Activated gamma-delta T cell treated with anti-CD3 and anti-CD28 coated beads, Interleukin-2, amount 50 U/mL, for 16 hours (primary cell): ENCODE measurements at places on chromosomes 4 and X.
A peak's percentile ranks its signal among the peaks of the same experiment; 100 is the strongest.

- no peak for DNase-seq
Observed at GRCh38 chr4:110064295-110064694, 134.1 kb downstream of the ELOVL6 start.

GRCh38 chrX:109373468-109373867, 108.4 kb downstream of the GUCY2F start:
- DNase-seq: no peak

DNA sequence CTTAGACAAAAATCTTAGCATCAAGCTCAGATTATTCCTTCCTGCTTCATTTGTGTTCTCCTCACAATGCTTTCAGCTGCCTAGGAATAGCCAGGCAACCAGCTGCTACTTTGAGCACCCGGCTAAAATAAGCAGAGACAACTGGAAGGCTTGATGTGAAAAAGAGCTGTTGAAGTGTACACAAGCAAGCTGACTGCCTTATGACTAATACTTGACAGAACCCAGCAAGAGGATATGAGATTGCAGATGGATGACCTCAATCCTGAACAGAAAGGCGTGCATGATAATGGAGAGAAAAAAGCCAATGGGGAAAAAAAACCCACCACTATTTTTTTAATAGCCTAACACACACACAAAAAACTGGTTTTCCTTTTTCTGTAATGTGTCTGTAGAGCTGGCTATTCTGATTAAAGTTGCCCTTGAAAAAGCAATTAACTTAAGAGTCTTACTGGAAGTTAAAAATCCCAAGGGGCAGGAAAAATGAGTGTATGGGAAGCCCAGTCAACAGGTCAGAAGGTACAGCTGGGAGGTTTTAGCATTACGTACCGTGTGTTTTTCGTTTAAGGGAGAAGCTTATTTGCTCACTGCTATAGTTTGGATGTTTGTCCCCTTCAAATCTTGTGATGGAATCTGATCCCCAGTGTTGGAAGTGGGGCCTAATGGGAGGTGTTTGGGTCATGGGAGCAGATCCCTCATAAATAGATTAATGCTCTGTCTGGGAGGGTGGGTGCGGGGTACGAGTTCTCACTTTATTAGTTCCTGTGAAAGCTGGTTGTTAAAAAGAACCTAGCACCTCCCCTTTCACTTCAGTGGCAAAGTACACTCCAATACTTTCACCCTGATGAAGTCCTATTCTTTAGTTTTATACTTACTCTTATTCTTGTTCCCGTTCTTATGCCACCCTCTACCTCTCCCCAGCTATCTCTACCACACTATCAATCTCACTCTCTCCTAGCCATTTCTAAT, 37.1 kb upstream of the HERC6 start:
- DNase-seq: no peak

DNA sequence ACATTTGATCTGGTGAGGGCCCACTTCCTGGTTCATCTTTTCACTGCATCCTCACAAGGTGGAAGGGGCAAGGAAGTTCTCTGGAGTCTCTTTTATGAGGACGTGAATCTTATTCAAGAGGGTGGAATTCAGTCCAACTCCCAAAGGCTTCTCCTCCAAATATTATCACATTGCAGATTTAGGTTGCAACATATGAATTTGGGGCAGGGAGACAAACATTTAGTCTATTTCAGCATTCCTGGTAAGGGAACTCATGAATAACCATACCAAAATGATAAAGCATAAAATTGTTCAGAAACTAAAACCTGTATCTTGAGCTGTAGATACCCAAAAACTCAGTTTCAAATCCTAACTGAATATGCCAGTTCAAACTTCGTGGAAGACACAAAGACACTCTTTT, 246.8 kb downstream of the QDPR start:
- DNase-seq: no peak

- no peak for DNase-seq
Observed at GRCh38 chr4:53912766-53913497, 151.5 kb downstream of the CHIC2 start.

DNA sequence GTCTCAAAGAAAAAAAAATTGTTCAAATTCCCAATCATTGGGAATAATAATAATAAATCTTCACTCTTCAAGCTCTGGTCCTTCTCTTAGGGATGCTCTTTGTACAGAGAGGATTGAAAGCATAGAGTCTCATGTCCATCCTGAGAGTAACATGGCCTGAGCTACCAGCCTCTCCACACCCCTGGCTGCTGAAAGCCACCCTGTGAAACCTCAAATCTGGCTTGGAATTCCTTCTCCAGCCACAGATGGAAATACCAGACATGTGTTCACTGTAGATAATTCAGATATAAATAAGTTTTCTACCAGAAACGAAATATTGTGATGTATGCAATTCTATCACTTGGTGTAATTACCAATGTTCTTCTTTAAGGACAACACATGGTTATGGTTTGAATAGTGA, 140.6 kb downstream of the ARSF start:
- no peak for DNase-seq

DNA sequence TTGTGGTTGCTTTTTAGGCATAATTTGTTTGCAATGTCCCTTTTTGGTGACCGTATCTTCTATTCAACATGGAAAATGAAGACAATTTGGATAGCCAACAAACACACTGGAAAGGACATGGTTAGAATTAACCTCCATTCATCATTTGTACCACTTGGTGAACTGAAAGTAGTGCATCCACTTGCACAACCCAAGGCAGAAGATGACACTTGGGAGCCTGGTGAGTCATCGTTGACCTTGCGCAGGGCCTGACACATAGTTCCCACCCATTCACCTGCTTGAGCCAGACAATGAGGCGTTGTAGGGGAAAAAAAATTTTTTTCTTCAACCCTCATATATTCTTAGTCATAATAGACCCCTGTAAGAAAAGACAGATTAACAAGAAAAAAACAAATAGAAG, 32.4 kb downstream of the EGF start:
- DNase-seq: peak; percentile 4

DNA sequence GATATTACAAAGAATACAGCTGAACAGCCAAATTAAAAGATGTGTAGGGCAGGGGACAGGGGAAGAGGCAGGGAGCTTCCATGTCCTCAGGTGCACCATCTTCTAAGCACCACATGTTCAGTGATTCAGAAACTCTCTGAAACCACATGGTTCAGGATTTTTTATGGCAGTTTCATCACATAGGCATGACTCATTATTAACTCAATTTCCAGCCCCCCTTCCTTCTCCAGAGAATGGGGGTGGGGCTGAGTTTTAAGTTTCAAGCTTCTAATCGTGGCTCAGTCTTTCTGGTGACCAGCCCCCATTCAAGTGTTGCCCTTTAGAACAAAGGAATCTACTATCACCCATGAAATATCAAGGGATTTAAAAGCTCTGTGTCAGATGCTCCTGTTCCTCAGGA, 317.8 kb upstream of the GALNT7 start:
- DNase-seq: no peak

DNA sequence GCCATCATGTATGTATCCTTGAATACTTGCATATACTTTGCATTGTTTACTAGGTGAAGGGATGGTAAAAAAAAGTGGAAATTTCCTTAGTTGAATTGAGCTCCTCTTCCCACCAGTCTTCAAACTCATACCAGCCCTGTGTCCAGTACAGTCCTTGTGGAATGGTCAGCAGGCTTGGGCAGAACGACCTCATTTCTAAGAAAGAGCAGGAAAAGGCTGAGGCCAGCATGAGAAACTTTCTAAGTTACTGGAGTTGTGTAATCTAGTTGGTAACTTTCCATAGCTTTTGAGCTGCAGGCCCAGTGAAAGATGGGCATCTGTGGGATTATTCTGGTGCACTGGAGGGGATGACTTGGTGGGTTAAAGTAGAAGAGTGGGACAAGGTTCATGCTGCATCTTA, 87.6 kb downstream of the DCUN1D4 start:
- DNase-seq: no peak

GRCh38 chr4:24722026-24722568, 73.3 kb upstream of the SOD3 start:
- no peak for DNase-seq

- DNase-seq: no peak
Observed at GRCh38 chr4:38426532-38426931, 237.5 kb upstream of the KLF3 start.

DNA sequence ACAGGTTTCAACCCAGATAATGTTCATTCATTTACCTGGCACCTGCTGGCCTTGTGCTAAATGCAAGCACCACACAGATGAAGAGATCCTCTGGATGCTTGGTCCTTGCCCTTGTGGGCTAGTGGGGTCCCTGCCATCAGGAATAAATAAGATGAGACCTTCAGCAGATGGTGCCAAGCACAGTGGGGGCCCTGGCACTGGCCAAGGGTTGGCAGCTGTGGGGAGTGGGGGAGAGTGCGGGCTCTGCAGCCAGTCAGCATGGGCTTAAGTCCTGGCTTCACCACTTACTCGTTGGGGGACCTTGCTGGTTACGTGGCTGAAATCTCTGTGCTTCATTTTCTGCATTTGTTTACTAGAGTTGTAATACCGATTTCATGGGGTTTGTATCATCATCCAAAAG, 6.9 kb downstream of the LAP3 start:
- no peak for DNase-seq

- no peak for DNase-seq
Observed at GRCh38 chr4:94979621-94980020, 221.9 kb downstream of the BMPR1B start.

DNA sequence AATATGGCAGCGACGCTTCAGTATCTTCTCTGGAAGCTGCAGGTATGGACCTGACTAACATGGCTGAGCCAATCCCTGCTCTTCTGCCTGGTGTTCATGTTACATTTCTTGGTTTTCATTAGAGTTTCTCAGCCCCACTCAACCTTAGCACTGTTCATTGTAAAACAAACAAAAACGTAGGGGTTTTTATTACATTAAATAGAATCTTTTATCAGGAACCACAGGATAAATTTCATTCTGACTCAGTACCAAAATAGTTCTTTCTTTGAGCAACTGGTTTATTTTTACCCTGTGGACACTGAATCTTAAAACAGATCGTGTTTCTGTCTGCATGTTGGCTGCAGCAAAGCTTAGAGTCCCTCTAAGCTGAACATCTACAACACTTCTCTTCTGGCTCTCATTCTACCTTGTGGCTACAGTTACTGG, 27.1 kb downstream of the FHIP1A start:
- no peak for DNase-seq
